ENCODE measurements at places on chromosomes 3 and 15. TPM values are rescaled to one million over a fixed set of nuclear protein-coding genes. Genes with fewer than 3 reads are reported as not detected.

- no peak overlapping the region for H3K27ac ChIP-seq
- H3K4me1 ChIP-seq = no peaks in the 10 kb centered on the region
- H3K4me3 ChIP-seq = no peak overlapping the region
- DNase-seq = no peak
These were observed 247.0 kb downstream of the STXBP5L start for GRCh38 chr3:121155028-121155427.

The SH3GL3 gene
- not detected for total RNA-seq

DNA sequence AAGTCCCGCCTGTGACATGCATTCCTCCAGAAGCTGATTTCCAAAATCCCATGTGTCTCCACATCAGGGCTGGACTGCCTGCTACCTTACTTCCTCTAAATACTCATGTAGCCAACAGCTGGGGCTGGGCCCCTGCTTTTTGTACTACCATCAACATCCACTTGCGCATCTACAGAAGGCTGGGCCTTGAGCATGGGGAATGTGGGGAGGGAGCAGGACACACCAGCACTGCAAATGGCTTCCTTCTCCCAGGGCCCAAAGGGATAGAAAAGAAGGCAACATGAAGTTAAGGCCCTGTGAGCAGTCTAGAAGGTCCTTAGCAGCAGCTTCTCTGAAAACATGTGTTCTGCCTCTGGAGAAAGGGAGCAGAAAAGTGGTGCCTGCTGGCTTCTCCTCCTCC lies 27.2 kb downstream of the MKRN2 start:
- no peak overlapping the region for H3K4me3 ChIP-seq
- H3K27me3 ChIP-seq = no peaks in the 10 kb centered on the region
- H3K36me3 ChIP-seq = peaks cover 100% of the 10 kb centered on the region
- peaks cover 7% of the 10 kb centered on the region for H3K4me1 ChIP-seq
- no peak for DNase-seq

GRCh38 chr15:85482894-85483293 lies 102.5 kb downstream of the AKAP13 start:
- H3K36me3 ChIP-seq = peaks cover 6% of the 10 kb centered on the region
- H3K27me3 ChIP-seq = no peaks in the 10 kb centered on the region
- H3K4me1 ChIP-seq = no peaks in the 10 kb centered on the region
- no peak for DNase-seq
- no peak overlapping the region for H3K4me3 ChIP-seq
- no peak overlapping the region for H3K27ac ChIP-seq

The TRPM1 gene
- total RNA-seq = not detected

- H3K36me3 ChIP-seq = no peaks in the 10 kb centered on the region
- no peaks in the 10 kb centered on the region for H3K27me3 ChIP-seq
- H3K4me1 ChIP-seq = no peaks in the 10 kb centered on the region
- H3K4me3 ChIP-seq = no peak overlapping the region
- H3K27ac ChIP-seq = no peak overlapping the region
- no peak for DNase-seq
These were observed 289.6 kb upstream of the LYSMD4 start for GRCh38 chr15:100022806-100023205.

The SAXO2 gene
- 18.7 TPM for total RNA-seq

DNA sequence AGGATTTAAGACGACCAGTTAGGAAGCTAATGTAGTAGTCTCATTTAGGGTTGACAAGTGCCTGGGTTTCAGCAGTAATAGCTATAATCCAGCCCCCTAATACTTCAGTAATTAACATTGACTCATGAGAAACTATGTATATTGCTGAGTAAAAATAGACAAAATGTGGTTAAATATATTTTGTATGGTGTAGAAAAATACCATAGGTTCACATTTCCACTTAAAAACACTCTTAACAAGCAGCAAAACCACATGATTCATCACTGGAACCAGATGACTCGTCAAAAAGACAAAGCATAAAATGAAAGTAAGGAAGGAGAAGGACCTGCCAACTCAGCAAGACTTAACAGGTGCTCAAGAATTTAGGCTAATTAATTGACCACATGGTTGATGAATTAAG lies 288.9 kb downstream of the EFHB start:
- H3K36me3 ChIP-seq = no peaks in the 10 kb centered on the region
- H3K4me3 ChIP-seq = no peak overlapping the region
- H3K4me1 ChIP-seq = no peaks in the 10 kb centered on the region

- DNase-seq = no peak
- H3K27ac ChIP-seq = no peak overlapping the region
- no peak overlapping the region for H3K4me3 ChIP-seq
These were observed 38.4 kb downstream of the TOPAZ1 start for GRCh38 chr3:44280077-44280476.

DNA sequence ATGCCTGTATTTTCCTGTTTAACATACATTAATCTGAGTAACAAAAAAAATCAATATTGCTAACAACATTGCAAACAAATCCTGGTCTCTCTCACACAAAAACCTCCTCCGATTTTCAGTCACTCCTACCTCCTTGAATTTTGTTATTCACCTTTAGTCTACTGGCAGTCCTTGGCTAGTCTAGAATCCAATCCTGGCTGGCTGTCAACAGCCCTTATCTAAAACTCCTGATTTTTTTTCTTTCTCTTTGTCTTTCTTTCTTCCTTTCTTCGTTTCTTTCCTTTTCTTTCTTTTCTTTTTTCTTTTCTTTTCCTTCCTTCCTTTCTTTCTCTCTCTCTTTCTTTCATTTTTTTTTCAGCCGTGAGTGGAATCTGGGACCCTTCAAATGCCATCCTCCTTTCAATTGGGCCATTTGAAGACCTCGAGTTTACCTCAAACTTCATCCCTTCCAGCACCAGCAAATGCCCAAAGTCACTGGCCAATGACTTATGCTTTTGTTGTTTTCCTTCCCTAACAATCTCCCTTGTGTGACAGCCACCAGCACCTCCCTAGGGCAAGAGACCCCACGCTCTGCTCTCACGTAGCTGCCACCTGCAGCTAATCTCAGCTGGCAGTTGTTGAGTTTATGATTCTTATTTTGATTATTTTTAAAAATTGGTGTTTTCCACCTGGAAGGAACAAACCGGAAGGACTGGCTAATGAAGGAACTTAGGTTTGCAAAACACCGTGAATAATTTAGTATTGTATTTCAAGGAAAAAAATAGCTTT lies 6.8 kb upstream of the ONECUT1 start:
- no peaks in the 10 kb centered on the region for H3K36me3 ChIP-seq
- H3K4me3 ChIP-seq = no peak overlapping the region
- no peak overlapping the region for H3K27ac ChIP-seq
- H3K27me3 ChIP-seq = peaks cover 100% of the 10 kb centered on the region

GRCh38 chr3:135057996-135058395 lies 262.9 kb downstream of the EPHB1 start:
- no peaks in the 10 kb centered on the region for H3K36me3 ChIP-seq
- no peaks in the 10 kb centered on the region for H3K4me1 ChIP-seq
- H3K27ac ChIP-seq = no peak overlapping the region
- DNase-seq = no peak
- no peak overlapping the region for H3K4me3 ChIP-seq
- no peaks in the 10 kb centered on the region for H3K27me3 ChIP-seq

The SERPINI1 gene
- total RNA-seq = 7.9 TPM

DNA sequence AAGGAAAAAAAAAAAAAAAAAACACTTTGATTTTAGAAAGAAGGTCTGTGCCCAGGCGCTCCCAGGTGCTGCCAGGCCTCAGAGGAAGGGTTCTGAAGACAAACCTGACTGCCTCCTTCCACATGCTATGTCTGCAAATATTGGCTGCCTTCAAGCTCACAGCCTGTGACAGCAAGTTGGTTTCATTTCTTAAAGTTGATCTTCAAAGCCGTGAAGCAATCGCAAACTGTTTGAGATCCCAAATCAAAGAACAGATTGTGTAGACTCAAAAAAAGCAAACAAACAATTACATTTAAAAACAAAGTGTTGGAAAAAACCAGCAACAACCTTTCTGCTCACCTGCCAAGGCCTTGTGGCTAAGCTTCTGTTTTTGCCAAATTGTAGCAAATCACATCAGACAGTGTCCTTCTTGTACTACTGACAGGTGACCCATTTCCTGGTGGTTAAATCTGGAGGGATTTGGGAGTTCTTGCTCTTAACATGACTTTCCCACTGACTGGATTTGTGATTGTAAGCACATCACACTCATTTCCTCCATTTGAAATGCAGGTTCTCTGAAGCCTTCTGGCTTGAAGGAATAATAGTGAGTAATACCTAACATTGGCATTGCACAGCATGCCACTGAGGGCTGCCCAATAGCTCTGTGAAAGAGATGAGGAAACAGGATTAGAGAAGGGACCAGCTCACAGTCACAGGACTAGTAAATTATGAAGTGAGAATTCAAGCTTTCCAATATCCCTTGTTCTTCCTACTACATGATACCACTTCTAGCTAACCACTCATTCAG lies 502.4 kb downstream of the LPP start:
- DNase-seq = peak; percentile 6
- no peak overlapping the region for H3K4me3 ChIP-seq
- peak overlapping the region; percentile 40 for H3K27ac ChIP-seq

GRCh38 chr3:50660386-50660785 lies 14.3 kb upstream of the DOCK3 start:
- H3K4me3 ChIP-seq = no peak overlapping the region
- peak; percentile 14 for DNase-seq
- no peaks in the 10 kb centered on the region for H3K4me1 ChIP-seq
- H3K36me3 ChIP-seq = no peaks in the 10 kb centered on the region
- H3K27ac ChIP-seq = no peak overlapping the region
- no peaks in the 10 kb centered on the region for H3K27me3 ChIP-seq

The PP2D1 gene
- total RNA-seq = not detected

GRCh38 chr3:40071683-40072238 lies 237.7 kb upstream of the EIF1B start:
- no peak overlapping the region for H3K27ac ChIP-seq
- H3K4me1 ChIP-seq = no peaks in the 10 kb centered on the region
- no peak for DNase-seq

GRCh38 chr3:127213381-127213918 lies 20.5 kb downstream of the PRR23E start:
- no peak overlapping the region for H3K27ac ChIP-seq
- no peaks in the 10 kb centered on the region for H3K4me1 ChIP-seq
- no peaks in the 10 kb centered on the region for H3K36me3 ChIP-seq
- peaks cover 17% of the 10 kb centered on the region for H3K27me3 ChIP-seq
- DNase-seq = no peak
- no peak overlapping the region for H3K4me3 ChIP-seq

The C3orf70 gene
- total RNA-seq = 3.3 TPM

- H3K27me3 ChIP-seq = no peaks in the 10 kb centered on the region
- no peak overlapping the region for H3K27ac ChIP-seq
- no peak for DNase-seq
- no peak overlapping the region for H3K4me3 ChIP-seq
These were observed 607.8 kb downstream of the SI start for GRCh38 chr3:164470471-164470870.

- H3K27me3 ChIP-seq = peaks cover 14% of the 10 kb centered on the region
- no peak overlapping the region for H3K4me3 ChIP-seq
- H3K27ac ChIP-seq = no peak overlapping the region
- peaks cover 10% of the 10 kb centered on the region for H3K4me1 ChIP-seq
- H3K36me3 ChIP-seq = no peaks in the 10 kb centered on the region
These were observed 16.9 kb upstream of the ALCAM start for GRCh38 chr3:105349684-105350387.

DNA sequence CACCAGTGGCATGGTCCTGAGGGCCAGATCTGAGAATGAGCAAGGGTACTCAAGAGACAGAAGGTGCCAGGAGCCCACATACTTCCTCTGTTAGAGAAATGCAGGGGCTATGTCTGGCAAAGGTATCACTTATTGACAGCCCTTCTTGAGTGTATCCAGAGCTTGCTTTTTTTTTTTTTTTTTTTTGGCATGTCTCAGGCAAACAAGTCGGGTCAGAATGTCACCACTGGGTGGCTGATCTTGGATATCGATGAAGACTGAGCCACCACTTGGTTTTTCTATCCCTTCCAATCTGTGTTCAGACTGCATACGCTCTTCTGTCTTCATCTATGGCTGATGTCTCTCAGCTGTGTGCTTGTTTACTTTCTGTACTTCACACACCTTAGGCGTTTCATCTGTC lies 363.4 kb upstream of the C2CD4B start:
- no peak overlapping the region for H3K4me3 ChIP-seq
- no peaks in the 10 kb centered on the region for H3K27me3 ChIP-seq
- DNase-seq = no peak
- H3K27ac ChIP-seq = no peak overlapping the region

- no peaks in the 10 kb centered on the region for H3K27me3 ChIP-seq
- DNase-seq = no peak
- no peaks in the 10 kb centered on the region for H3K4me1 ChIP-seq
- no peak overlapping the region for H3K27ac ChIP-seq
- H3K4me3 ChIP-seq = no peak overlapping the region
- peaks cover 89% of the 10 kb centered on the region for H3K36me3 ChIP-seq
These were observed 28.2 kb downstream of the EOGT start for GRCh38 chr3:68985146-68985790.

The STAB1 gene
- 213 TPM for total RNA-seq

- H3K27ac ChIP-seq = no peak overlapping the region
- no peaks in the 10 kb centered on the region for H3K36me3 ChIP-seq
- H3K4me1 ChIP-seq = no peaks in the 10 kb centered on the region
- no peaks in the 10 kb centered on the region for H3K27me3 ChIP-seq
These were observed 58.2 kb upstream of the SCN5A start for GRCh38 chr3:38707730-38708129.

The IMPG2 gene
- total RNA-seq = 0.43 TPM

- H3K4me3 ChIP-seq = no peak overlapping the region
- H3K27ac ChIP-seq = no peak overlapping the region
- no peaks in the 10 kb centered on the region for H3K36me3 ChIP-seq
- DNase-seq = no peak
- peaks cover 30% of the 10 kb centered on the region for H3K27me3 ChIP-seq
These were observed 9.6 kb downstream of the DNAJB8 start for GRCh38 chr3:128456776-128457715.

The EPHB1 gene
- total RNA-seq = 1.3 TPM

DNA sequence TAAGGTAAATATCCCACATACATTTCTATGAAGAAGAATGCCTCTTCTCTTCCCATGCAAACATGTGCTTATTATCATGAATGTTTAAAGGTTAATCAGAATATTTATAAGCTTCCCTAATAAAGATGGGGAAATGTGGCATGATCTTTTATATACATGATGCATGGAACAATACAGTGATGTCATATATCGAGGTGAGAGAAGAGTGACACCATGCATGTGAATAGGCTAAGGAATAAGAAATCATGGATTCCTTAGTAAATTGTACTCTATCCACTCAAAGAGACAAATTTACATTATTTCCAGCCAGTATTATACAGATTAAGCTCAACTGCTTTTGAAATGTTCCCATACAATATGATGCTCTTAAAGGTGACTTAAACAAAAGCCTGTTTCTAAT lies 1035.3 kb downstream of the ROBO1 start:
- no peaks in the 10 kb centered on the region for H3K36me3 ChIP-seq
- peaks cover 13% of the 10 kb centered on the region for H3K4me1 ChIP-seq
- no peak overlapping the region for H3K4me3 ChIP-seq
- H3K27me3 ChIP-seq = no peaks in the 10 kb centered on the region
- DNase-seq = no peak
